Activated CD4-positive, alpha-beta T cell treated with anti-CD3 and anti-CD28 coated beads, Interleukin-2, amount 50 U/mL, for 24 hours (primary cell): ENCODE measurements at places on chromosomes 6 and 20.

GRCh38 chr6:131400054-131400778 lies 172.8 kb upstream of the ARG1 start:
- no peak for DNase-seq

DNA sequence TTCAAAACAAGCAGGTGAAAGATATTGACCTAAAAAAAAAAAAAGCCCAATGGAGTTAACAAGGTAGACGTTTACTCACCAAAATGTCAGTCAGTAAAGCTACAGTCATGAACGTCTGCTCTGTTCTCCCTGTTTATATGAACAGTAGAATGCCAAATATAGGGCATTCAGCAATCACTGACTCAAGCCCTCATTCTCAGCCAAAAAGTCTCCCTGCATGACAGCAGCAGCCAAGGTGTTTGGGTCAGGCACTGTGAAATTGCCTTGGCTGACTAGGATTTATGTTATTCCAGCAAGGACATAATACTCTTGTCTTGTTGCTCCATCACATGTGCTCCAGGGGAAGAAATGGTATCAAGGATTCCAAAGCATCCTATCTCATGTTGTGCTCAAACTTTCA lies 194.7 kb upstream of the RSPO3 start:
- DNase-seq: no peak

DNA sequence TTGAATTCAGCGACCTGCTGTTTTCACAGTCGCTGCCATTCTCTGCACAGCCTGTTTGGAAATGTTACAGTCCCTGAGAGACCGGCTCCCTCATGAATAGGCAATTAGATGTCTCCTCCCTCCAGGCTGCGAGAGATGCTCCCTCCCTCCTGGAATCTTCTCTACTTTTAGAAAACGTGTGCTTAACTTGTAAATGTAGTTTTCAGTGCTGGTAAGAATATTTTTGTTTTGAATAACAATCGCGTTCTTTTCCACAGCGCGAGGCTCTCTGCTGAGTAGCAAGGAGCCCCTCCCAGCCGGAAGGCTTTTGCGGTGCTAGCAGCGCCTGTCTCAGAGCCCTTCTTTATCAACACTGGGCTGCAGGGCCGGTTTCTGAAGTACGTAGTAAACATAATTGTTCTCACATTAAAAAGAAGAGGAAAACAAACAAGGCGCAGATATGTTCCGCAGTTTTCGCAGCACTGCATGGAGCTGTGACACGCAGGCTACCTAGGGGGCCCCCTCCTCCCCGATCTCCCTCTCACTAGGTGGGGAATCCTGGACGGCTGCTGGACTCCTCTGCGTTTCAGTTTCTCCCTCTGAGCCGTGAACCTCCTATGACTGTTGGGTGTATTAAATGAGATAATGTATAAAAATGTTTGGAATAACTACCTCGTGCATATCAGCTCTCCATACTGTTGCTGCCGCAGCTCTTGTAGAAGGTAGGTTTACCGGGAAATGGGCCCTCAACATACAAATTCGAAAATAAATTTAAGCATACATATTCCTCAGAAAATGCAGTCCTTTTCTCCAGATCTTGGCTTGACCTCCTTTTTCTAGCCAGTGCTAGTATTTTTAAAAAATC lies 79.0 kb upstream of the SPACA1 start:
- DNase-seq: no peak

DNA sequence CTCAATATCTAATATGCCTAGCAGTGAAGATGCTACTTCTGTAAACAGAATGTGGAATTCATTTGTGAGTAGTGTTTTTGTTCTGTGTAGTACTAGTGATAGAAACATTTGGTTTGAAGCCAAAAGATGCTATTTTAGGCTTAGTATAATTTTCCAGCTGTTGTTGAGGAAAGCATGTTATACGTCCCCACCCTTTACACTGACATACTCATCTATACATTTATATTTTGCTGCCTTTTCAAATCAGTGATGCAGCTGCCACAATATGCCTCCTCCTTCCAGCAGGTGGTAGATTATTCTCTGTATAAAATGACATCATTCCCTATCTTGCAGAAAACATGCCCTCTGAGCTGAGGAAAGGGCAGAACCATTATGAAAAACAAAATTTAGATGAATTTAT lies 1217.6 kb upstream of the GJE1 start:
- DNase-seq: no peak

- DNase-seq: no peak
Observed at GRCh38 chr6:138537106-138537505, 37.8 kb upstream of the NHSL1 start.
